ENCODE measurements at places on chromosomes 5 and 9.
A peak's percentile ranks its signal among the peaks of the same experiment; 100 is the strongest.

DNA sequence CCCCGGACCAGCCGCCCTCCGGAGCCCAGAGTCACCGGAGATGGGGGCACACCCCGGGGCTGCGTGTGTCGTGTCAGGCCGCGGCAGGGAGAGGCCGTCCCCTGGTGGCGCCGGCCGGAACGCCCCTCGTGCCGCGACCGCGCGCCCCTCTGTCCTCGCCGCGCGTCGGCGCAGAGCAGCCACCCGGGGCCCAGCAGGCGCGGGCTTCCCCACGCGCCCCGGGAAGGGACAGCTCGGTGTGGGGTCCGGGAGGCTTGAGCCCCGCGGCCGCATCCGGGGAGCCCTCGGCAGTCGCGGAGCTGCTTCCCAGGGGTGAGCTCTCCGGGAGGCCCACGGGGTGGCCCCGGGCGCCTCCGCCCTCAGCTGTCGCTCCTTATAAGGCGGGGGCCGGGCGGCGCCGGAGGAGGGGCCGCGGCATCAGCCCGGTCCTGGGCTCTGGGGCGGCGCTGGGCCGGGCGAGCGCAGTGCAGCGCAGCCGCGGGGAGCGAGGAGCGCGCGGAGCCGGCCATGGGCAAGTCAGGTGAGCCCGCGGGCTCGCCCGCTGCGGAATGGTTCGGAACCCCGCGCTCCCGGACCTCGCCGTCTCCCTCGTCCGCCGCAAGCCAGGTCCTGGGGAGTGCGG is at the start of gene GLIPR2:
Gene GLIPR2 (plus strand): TSS at position 462 of the 622 bp plus-strand sequence. CDS start 46 bp downstream, at position 508.
- DNase-seq, result peak; percentile 77

GRCh38 chr5:63050916-63051315 is 472.3 kb downstream of the LRRC70 start:
- no peak for DNase-seq

DNA sequence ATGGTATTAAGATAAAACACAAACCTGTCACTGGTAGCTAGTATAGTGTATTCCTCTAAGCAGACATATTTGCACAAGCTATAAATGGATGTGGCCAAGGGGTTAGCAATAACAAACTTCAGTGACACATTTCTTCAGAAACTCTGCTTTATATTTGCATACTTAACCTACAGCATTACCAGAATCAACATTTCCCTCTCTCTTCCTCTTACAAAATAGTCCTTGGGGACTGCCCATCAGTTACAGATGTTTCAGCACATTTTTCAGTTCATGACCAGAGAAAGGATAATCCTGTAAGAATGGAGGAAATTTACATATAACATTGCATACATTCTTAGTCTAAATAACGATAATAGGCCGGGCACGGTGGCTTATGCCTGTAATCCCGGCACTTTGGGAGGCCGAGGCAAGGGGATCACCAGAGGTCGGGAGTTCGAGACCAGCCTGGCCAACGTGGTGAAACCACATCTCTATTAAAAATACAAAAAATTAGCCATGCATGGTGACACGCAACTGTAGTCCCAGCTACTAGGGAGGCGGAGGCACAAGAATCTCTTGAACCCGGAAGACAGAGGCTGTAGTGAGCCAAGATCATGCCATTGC is 25.3 kb upstream of the SLC1A1 start:
- no peak for DNase-seq

GRCh38 chr9:74589576-74589975 is 92.4 kb downstream of the RORB start:
- no peak for DNase-seq

DNA sequence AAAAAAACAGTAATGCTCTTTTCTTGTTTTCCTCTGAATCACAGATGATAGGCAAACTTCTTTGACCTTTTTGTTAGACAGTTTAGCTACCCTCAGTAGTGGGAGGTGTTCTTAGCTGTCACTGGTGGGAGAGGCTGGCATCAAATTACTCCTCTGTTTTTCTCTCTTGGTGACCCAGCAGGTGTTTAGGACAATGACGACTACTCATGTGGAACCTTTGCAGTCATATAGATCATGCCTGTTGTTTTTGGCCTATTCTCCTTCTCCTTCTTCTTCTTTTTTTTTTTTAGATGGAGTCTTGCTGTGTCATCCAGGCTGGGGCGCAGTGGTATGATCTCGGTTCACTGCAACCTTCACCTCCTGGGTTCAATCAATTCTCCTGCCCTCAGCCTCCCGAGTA is 15.4 kb upstream of the NPR2 start:
- no peak for DNase-seq

DNA sequence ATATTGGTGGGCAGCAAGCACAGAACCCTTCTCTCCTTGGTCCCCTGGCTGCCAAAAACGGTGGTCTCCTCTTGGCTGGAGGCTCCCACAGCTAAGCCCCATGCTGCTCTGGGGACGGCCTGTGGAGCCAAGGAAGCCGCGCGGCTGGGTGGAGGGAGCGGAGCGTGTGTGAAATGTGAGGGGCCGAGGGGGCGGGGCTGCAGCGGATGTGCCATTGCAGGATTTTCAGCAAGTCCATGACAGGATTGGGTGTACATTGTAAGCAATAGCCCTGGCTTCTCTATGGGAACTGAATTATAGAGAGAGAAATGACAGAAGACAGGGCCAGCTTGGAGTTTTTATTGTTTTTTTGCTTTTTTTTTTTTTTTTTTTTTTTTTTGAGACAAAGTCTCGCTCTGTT is 336.5 kb downstream of the DIRAS2 start:
- DNase-seq, result no peak

GRCh38 chr5:123176224-123176937 is 87.3 kb downstream of the PRDM6 start:
- DNase-seq, result no peak

DNA sequence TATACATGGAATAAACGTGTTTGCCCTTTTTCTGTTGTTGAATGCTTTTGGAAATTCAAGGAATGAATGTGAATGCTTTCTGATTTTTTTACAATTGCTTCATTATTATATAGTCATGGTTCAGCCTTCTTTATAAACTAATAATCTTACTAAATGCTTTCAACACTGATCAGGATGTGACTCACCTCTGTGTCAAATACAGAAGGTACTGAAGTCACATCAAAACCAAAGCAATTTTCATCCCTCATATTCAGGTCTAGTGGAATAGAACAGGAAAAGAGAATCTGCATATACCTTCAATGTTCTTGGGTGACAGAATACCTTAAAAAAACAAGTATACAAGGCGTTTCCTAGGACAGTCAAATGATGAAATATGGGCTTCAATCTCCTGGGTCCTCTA is 170.7 kb downstream of the PDE4D start:
- no peak for DNase-seq

GRCh38 chr5:167412556-167412955 is 878.9 kb upstream of the WWC1 start:
- DNase-seq, result no peak

- no peak for DNase-seq
Measured at GRCh38 chr5:134432677-134433359, 21.1 kb upstream of the CDKN2AIPNL start.

DNA sequence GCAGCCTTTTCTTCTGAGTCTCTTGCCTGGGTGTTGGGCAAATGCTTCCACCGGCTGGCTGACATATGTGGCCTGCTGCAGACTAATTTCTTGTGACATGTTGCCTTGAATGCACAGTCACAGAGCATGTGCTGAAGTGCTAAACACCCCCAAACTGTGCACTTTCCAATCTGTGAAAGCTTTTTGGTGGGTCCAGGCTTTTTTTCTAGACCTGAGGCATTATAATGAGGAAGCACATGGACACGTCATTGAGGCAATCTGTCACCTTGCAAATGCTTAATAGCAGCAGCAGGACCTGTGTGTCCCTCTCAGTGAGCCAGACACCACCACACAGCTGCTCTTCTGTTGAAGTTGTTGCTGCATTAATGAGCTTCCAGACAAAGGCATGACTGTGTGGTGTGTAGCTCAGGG is 274.7 kb downstream of the ELAVL2 start:
- no peak for DNase-seq
